Activated CD4-positive, alpha-beta memory T cell treated with anti-CD3 and anti-CD28 coated beads, Interleukin-2, amount 10 ng/mL, durations not matched to agents 7 days and 5 days (primary cell): ENCODE measurements at places on chromosomes 4 and X.

GRCh38 chr4:831483-831805 is 5.5 kb upstream of the CPLX1 start:
- DNase-seq = no peak

DNA sequence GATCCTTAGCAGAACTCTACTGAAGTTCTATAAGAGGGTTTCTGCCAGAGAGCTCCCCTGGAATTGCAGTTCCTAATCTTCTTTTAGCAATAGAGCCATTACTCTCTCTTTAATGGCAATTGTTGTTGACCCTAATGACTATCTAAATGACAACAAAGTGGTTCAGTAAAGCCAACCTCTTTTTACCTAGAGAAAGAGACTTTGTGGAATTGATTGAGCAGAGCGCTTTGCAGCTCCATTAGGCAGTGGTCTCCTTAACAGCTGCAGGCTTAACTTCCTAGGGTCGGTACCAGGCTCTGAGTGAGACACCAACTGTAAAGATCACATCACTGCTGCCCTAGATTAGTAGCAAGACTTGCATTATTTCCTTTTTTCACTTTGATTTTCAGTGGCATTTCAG is 1472.9 kb upstream of the TENM3 start:
- no peak for DNase-seq

- DNase-seq = no peak
Measured at GRCh38 chr4:8666581-8666980, 74.0 kb downstream of the CPZ start.

GRCh38 chr4:184355111-184355604 is 119.2 kb downstream of the IRF2 start:
- DNase-seq = peak; percentile 25

DNA sequence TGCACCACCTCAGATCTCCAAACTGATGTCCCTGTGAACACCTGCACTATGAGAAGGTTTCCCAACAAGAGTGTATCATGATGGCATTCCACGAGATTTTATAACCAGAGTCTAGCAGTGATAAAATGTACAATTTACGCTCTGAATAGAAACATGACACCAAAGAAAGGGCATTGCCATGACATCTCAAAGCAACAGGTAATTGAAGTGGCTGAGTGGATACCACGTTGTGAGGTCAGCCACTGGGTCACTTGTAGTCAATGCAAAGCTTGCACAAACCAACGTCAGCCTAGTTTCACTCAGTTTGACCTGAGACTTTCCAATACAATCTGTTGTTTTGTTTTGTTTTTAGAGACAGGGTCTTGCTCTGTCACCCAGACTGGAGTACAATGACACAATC is 15.0 kb upstream of the SLC25A5 start:
- DNase-seq = no peak

GRCh38 chr4:119233750-119234149 is 21.2 kb downstream of the USP53 start:
- DNase-seq = no peak

DNA sequence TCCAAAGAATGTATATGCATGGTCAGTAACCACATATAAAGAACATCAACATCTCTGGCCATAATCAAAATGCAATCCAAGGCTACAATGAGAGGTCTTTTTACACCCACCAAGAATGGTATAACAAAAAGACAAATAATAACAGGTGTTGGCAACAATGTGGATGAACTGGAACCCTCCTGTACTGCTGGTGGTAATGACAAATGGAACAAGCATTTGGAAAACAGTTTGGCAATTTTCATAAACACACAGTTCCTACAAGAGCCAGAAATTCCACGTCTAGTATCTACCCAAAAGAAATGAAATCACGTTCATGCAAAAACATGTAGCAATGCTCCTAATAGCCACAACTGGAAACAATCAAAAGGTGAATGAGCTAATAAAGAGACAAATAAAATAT is 11.7 kb downstream of the UGT2B4 start:
- no peak for DNase-seq

- no peak for DNase-seq
Measured at GRCh38 chrX:16199343-16199742, 32.1 kb downstream of the MAGEB17 start.

DNA sequence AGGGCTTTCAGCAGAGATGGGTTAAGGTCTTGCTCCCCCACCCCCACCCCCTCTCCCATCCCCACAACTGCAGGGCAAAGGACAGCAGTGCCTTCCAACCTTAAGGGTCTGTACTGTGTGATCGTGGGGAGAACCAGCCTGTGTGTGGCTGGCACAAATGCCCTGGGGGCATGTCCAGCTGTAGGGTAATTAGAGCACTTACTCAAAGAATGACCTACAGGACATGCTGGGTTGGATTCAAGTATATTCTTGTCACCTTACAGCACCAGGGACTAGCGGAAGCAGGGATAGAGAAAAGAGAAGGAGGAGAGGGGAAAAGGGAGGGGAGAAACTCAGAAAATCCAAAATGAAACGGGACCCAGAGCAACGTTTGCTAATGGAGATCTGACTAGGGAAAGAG is 191.3 kb upstream of the GATB start:
- no peak for DNase-seq

DNA sequence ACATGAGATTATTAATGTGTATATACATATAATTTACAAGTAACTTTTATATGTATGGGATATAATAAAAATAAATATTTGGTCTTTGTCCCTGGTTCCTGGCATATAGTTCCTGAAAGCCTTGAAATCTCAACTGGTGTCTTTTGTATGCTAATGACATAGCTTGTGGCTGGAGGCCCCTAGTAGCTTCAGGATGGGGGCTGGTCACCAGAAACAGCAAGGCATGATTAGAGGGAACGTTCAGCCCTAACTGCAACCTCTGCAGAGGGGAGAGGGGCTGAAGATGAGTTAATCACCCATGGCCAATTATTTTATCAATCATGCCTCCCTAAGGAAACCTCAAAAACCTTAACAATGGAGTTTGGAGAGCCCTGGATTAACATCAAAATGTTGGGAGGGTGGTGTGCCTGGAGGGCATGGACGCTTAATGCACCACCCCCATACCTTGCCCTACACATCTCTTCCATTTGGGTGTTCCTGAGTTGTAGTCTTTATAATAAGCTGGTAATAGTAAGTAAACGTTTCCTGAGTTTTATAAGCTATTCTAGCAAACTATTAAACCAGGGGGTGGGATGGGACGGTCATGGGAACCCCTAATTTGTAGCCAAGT is 21.3 kb downstream of the PIN4 start:
- no peak for DNase-seq

- no peak for DNase-seq
Measured at GRCh38 chr4:95409750-95410149, 139.0 kb downstream of the UNC5C start.

GRCh38 chrX:1466232-1466661 is 13.5 kb upstream of the ASMTL start:
- DNase-seq = peak; percentile 17

DNA sequence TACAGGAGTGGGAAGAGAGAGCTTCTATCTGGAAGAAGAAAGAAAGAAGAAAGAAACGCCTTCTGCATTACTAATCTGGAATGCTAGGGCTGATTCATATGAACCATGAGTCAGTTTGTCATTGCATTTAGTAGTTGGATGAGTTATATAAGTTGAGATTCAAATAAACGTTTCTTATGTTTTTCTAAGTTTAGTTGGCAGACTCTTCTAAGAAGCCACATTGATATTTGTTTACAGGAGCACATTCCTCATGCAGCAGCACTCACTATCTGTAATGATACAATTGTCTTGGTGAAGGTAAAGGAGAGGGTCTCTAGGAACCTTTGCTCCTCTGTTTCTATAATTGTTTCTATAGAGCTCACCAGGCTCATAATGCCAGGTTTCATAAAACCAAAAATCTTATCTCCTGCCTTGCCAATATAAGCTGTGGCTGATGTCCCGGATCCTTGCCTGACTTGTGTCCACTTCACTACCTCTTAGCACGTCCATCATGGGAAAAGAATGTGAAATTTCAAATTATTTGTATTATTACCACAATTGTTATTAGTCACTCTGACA is 39.5 kb downstream of the HOPX start:
- DNase-seq = no peak

DNA sequence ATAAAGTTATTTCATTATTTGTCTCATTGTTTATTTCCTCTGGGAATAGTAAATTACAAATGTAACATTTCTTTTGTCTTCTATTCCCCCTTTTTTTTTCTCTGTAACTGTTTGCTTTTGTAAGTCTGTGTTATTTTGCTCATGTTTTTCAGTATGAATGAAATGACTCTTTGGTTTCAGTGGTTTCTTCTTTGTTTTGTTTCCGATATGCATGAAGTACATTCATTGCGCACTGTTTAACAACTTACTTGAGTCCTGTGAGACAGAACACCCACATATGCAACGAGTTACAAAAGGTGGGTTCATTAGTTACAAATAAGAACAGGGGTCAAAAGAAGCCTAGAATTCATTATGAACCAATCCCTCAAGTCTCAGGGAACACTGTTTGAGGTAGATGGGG is 175.0 kb upstream of the UGT8 start:
- DNase-seq = no peak

GRCh38 chr4:126572264-126572663 is 1060.5 kb upstream of the INTU start:
- no peak for DNase-seq

GRCh38 chr4:41835321-41835995 is 86.9 kb upstream of the PHOX2B start:
- DNase-seq = no peak

GRCh38 chr4:73012673-73013072 is 56.8 kb downstream of the COX18 start:
- no peak for DNase-seq

- no peak for DNase-seq
Measured at GRCh38 chrX:30637874-30638815, 15.1 kb upstream of the GK start.

DNA sequence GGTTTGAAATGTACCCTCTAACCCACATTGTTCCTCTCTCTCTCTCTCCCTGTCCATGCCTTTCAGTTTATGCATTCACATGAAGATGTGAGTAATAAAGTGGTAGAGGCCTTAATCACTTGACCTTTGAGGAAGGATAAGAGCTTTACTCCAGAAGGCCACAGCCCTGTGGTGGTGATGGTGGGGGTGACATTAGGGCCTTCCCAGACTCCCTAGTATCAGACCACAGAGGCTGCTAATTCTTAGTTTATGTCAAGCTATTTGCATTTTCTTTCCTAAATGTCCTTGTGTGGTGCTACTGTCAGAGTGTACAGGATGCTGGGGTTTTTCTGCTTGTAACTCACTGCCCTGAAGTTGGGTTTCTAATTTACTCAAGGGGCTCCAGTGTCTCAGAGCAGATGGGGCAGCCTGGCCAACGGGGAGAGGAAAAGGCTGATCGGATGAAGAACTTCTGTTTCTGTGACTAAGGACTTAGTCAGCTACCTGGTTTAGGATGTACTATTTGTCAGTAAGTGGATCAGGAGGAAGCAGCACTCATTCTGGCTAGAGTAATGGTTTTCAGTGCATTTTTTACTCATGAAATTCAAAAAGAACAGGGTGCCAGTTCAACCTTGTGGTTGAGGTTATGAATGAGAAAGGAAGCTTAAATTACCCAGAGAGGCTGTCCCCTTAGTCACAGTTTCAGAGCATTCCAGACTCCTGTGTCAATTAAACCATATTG is 509.6 kb upstream of the DIPK2B start:
- DNase-seq = peak; percentile 51

- DNase-seq = no peak
Measured at GRCh38 chrX:124274438-124275181, 57.9 kb upstream of the TEX13D start.

DNA sequence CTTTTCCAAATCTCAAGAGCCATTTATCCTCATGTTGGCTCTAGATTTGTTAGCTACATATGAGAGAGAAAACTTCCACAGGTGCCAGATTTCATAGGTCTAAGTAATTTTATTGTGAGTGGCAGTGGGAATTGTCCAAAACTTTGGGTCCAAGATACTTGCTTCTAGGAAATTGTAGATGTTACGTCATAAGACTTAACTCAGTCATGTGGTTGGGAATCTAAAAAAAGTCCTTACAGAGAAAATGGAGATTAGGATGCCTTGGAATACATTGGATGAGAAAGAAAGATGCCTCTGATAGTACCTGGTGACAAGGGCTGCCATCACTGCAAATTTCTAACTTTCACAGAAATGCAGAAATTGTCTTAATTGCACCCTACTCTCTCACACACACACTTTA is 506.5 kb downstream of the C4orf33 start:
- no peak for DNase-seq

GRCh38 chr4:102736636-102737549 is 23.9 kb downstream of the MANBA start:
- DNase-seq = no peak

GRCh38 chr4:1409079-1409478 is 2.8 kb upstream of the NKX1-1 start:
- DNase-seq = no peak

DNA sequence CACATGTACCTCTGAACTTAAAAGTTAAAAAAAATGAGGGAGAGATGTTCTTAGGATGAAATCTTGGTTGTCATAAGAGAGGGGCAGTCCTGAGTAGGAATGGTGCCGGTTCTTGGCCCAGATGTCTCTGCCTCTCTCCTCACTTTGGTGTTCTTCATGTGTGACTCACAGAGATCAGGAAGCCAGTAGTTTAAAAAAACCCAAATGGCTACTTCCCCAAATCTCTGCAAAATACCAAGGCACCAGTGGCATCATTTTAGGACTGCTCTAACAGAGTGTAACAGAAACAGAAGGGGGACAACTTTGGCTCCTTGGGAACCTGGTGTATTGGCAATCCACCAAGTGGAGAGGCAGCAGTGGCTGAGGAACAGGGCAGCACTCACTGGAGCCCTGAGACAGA is 116.8 kb downstream of the SCD5 start:
- no peak for DNase-seq

GRCh38 chrX:120660637-120661036 is 30.8 kb upstream of the C1GALT1C1 start:
- no peak for DNase-seq

DNA sequence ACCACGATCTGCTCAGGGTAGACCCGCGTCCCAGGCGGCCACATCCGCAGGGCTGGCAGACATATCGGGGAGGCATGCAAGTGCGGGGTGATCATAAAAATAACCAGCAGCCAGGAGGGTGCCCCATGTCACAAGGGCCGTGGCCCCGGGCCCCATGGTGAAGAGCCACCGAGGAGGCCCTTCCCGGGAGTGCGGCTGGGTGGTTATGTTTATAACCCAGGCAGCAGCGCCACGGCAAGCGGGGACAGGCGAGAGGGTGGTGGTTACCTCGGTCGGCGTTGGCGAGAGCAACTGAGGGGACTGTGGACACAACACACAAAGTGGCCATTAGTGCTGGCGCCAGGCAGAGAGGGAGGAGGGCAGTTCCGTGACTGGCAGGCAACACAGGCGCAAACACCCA is 92.7 kb upstream of the AFAP1 start:
- DNase-seq = no peak
